ENCODE measurements at places on chromosomes 6 and 20.

- no peak for DNase-seq
These were observed 694.4 kb upstream of the CITED2 start for GRCh38 chr6:140068801-140069200.

DNA sequence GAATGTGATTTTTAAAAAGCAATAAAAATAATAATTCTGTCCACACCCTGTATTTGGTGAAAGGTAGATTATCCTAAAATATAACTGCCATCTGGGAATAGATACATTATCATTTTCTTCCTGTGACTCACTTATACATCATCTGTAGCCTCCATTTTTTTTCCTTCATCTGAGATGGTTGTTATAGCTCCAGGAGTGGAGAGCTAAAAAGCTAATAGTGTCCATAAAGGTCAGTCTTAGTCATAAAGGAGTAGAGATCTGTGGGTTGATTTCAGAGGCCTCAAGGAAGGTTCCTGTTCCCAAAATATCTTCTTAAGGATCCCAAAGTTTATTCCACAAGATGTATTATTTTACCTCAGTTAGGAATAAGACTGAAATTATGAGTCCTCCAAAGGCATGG lies 41.1 kb downstream of the FBXO5 start:
- no peak for DNase-seq

GRCh38 chr6:12719017-12719416 lies 2.5 kb downstream of the PHACTR1 start:
- DNase-seq, result no peak

- DNase-seq, result no peak
These were observed 84.5 kb downstream of the SGK1 start for GRCh38 chr6:134233180-134233955.

DNA sequence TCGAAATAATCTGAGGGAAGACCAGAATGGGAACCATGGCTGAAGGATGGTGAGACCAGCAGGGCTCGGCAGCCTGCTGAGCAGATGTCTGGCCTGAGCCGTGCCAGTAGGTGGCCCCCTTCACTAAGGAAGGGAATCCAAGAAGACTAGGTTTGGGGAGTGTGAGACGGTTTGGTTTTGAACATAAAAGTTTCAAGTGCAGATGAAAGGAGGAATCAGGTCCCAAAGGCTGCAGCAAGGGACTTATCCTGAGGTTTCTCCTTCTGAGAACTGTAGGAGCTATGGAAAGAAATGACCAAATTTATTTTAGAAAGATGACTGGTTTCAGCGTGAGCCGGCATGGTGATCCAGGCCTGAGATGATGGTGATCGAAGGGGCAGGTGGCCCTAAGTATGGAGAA lies 4.6 kb upstream of the OSER1 start:
- no peak for DNase-seq

DNA sequence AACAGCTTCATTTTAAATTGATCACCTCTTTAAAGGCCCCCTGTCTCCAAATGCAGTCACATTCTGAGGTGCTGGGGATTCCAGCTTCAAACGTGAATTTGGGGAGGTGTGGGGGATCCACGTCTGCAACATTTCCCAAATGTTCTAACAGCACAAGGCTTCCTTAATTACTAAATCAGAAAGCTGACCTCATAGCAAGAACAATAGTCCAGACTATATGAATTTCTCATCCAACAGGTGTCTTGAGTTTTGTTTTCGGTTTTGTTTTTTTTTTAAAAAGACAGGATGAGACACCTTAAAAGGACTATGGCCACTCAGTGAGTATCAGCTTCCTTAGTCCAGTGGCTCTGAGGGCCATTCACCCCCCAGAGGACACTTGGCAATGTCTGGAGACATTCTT lies 11.5 kb downstream of the ATP9A start:
- no peak for DNase-seq
